Activated CD4-positive, alpha-beta T cell treated with anti-CD3 and anti-CD28 coated beads, Interleukin-2, amount 50 U/mL, for 1 hour (primary cell): ENCODE measurements at places on chromosomes 13 and 19.

- DNase-seq: no peak
These were observed 6.2 kb downstream of the ZNF709 start for GRCh38 chr19:12478234-12478941.

DNA sequence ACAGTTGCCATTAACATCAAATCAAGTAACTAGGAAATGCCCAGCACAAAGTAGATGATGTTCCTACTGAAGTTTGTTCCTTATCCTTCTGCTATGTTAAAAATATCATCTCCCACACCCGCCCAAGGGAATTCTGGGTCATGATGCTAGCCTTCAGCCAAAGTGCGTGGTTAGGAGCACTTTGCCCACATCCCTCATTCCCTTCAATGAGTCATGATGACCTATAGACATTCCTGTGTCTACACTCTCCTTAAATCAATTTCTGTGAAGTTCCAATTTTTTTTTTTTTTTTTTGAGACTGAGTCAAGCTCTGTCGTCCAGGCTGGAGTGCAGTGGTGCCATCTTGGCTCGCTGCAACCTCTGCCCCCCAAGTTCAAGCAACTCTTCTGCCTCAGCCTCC, 17.0 kb downstream of the RXFP2 start:
- DNase-seq: no peak

DNA sequence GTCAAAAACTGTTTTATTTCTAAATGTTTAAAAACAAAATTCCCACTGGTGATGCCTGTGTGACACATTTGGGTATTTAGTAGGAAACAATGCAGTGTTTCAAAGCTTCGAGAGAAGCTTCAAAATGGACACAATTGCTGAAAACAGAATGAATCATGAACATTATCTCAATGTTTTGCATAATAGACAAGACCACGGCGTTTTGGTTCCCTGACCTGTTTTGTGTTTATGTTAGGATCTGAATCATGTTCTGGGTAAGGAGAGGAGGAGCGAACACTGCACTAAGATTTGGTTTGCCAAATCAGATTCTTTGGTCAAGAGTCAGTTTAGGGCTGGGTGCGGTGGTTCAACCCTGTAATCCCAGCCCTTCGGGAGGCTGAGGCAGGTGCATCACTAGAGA, 42.2 kb downstream of the IFT88 start:
- no peak for DNase-seq

- peak; percentile 46 for DNase-seq
These were observed 12.8 kb upstream of the ZNF682 start for GRCh38 chr19:20051841-20052768.

DNA sequence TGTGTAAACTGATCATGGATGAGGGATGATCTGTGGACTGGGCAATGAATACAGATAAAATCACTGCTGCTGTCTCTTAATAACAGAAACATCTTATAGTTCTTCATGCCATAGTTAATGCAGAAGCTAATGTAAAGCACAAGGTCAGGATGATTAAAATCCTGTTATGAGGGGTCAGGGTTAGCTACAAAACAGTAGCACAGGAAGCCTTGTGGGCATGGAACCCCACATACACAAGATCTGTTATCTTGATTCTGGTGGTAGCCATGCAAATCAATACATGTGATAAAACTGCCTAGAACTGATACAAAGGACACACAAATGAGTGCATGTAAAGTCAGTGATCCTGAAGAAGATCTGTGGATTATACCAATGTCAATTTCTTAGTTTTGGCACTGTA, 96.4 kb downstream of the KLF12 start:
- no peak for DNase-seq
